ENCODE measurements at places on chromosomes 7 and 10.
A peak's percentile ranks its signal among the peaks of the same experiment; 100 is the strongest.

DNA sequence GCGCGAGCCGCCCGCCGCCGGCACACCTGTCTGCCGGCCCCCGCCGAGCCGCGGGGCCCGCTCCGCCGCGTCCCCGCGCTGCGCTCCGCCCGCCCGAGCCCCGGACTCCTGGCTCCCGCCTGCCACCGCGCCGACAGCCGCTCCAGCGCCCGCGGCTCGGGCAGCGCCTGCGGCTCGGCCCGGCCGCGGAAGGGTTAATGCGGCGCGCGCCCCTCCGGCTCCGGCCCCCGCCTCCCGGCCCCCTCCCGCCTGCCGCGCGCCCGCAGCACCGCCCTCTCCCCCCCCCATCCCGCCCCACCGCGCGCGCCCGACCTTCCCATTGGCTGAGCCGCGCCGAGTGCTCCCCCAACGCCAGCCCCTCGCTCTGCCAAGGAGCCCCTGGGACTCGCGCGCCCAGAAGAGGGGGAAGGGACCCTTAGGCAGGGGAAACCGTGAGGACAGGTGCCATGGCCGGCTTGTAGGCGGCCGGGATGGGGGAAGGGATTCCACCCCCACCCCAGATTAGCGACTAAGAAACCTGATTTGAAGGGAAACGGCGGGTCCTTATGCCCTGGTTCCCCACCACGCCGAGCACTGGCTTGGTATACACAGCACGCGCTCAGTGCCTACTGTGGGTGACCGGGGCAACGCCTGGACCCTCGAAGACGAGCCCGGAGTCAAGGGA is at the start of gene KCNH2:
Gene KCNH2, minus strand, starts transcription at position 196 of the 664 bp plus-strand sequence. CDS start 408 bp downstream, outside the sequence.
- DNase-seq: no peak

DNA sequence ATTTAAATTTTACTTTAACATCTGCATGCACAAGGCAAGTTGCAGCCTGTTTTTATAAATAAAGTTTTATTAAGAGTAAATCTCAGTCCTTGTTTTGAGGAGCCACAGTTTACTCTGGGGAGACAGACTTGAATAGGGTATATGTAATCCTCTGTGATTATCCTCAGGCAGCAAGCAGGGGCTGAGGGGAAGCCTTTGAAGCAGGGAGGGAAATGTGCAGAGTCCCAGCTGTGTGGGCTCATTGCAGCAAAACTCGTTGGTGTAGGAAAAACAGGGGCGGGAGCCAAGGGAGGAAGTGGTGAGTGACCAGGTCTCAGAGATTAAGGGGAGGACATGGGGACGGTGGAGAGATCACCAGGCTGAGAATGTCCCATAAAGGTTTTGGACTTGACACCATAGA is 34.3 kb upstream of the SMC3 start:
- DNase-seq: no peak

GRCh38 chr7:86748843-86749719 is 105.4 kb downstream of the GRM3 start:
- no peak for DNase-seq

DNA sequence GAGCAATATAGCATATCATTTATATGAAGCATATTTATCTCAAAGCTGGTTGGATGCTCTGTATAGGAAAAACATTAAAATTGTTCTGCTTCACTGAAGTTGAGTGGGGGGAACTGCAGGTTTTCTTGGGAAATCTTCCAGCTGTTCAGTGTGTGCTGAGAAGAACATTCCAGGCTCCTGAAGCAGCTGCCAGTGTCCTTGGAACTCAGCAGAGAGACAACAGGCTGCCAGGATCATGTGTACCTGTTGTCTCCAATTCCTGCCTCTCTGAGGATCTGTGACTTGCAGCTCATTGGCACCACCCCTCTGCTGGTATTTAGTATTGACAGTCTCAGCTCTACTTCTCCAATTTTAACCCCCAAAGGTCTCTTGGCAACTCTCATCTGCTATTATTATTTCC is 42.3 kb upstream of the PRKG1 start:
- no peak for DNase-seq

GRCh38 chr7:128200376-128200775 is 40.7 kb upstream of the LEP start:
- DNase-seq: peak; percentile 20

GRCh38 chr10:4283846-4284610 is 499.0 kb upstream of the KLF6 start:
- no peak for DNase-seq

- DNase-seq: no peak
Observed at GRCh38 chr10:515674-516073, 173.8 kb downstream of the DIP2C start.

DNA sequence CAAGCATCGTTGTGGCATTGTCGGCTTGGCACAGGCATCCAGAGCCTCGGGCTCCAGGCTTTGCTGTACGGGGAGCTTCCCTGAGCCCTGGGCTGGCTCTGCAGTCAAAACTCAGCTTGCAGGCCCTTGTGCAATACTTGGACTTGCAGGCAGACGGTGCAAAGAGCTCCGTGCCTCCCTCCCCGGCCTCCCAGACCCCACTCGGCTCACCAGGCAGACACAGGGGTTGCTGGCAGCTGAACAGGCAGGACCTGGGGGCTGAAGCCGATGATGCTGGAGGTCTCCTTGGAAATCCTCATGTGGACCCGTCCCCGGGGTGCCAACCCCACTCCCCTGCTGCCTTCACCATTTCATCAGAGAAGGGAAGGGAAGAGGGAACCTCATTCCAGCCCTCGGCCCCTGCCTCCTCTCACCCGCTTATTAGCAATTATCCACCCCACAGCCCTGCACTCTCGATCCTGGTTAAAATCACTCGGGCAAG is 59.6 kb upstream of the GNA12 start:
- no peak for DNase-seq

- DNase-seq: no peak
Observed at GRCh38 chr10:110841767-110842267, 29.9 kb upstream of the PDCD4 start.

- DNase-seq: no peak
Observed at GRCh38 chr7:117791877-117792780, 81.1 kb downstream of the CTTNBP2 start.

DNA sequence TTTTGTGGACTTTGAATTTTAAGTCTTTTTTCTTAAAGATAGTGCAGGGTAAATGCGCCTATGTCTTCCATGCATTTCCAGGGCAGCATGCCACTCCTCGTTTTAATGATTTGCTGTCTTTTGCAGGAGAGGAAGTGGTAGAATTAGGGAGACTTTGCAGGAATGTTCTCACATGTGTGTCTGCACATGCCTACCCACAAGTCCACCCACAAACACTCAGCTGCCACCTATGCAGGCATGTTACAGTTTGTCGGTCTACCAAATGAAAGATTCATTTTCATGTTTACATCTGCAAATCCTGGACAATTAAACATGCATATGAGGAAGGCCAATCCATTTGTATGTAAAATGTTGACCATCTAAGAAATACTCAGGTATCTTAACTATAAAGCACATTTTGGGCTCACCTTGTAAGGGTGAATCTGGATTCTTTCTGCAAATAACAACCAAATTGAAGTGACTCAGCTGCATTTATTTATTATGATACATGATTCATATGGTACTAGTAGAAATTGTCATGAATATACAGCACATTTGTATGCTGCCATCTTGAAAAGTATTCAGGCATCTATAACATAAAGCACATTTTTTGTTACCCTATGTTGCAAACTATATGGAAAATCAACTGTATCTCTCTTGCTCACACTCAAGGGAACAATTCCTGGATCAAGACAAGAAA is 4.7 kb upstream of the TEX36 start:
- DNase-seq: no peak

- DNase-seq: no peak
Observed at GRCh38 chr10:51250278-51250920, 176.1 kb downstream of the PRKG1 start.

GRCh38 chr10:78774999-78775711 is 293.6 kb upstream of the ZMIZ1 start:
- DNase-seq: peak; percentile 20

- DNase-seq: peak; percentile 97
Observed at GRCh38 chr10:3763035-3763456, 22.0 kb downstream of the KLF6 start.

DNA sequence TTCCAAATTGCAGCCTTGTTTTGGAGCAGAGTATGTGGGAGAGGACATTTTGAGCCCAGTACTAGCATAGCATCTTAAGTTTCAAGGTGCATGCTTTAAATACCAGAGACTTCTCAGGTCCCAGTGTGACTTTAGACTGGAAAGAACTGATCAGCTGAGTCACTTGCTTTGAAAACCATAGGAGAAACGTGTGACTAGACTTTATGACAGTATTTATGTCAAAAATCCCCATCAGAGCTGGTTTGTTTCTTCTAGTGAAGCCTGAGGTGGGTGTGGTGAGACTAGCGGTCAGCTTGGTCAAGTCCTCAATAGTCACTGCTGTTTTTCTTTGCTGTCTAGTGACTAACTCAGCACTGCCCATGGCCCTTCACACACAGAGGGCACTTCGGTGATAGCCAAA is 724.2 kb downstream of the GATA3 start:
- no peak for DNase-seq

DNA sequence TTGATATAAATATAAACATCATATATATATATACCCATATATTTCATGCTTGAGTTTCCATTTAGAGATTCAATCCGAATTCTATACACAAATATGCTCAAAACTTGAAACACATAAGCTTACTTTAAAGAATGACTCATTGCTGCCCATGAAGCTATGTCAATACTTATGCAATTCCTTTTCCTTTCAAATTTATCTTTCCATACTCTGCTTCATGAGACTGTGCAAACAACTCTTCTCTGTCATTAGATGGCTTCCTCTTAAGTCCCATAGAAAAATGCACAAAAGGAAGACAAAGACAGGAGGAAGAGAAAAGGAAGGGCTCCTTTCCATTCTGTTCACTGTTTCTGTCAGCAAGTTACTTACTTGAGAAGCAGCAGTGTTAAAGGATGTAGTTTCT is 895.7 kb upstream of the SORCS1 start:
- no peak for DNase-seq

GRCh38 chr10:58695022-58695421 is 182.3 kb downstream of the BICC1 start:
- DNase-seq: no peak

GRCh38 chr7:158695726-158696452 is 8.7 kb downstream of the NCAPG2 start:
- no peak for DNase-seq

GRCh38 chr10:31290386-31290785 is 28.6 kb upstream of the ZEB1 start:
- DNase-seq: no peak

- no peak for DNase-seq
Observed at GRCh38 chr7:34011696-34012095, 106.4 kb downstream of the BMPER start.

DNA sequence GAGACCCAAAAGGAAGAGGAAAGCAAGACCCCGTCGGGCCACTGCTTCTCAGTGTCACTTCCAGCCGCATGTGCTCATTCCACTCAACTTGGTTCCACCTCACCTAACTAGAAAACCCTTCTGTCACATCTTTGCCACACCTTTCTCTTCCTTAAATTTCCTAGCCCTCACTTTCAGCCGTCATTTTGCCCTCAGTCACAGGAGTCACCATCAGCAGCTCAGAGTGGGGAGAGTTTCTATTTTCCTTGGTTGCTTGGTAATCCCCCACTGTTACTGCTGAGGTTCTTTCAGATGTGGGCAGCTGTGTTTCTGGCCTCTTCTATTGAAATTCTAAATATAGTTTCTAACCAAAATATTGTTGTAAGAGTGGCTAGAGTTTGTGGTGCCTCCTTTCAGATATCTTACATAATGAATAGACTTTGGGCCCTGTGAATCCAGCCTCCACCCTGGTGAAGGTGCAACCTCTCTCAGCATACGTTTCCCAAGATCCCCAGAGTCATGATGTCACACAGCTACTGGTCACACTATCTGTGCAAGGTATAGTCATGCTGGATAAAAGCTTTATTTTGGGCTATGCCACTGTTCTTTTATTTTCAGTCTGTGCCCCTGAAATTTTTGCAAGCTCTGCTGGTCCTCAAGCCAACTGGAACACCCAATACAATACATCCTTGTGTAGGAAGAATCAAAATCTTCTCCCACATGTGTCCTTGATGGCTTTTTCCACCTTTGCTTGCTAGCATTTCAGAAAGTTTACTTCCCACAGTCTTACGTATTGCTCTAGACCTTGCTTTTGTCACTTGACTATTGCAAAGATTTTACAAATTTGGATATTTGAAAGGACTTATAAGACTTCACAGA is 9.2 kb downstream of the AGBL3 start:
- no peak for DNase-seq

- no peak for DNase-seq
Observed at GRCh38 chr10:75612904-75613684, 181.7 kb downstream of the LRMDA start.

GRCh38 chr7:108716783-108717182 is 147.1 kb downstream of the DNAJB9 start:
- DNase-seq: no peak

DNA sequence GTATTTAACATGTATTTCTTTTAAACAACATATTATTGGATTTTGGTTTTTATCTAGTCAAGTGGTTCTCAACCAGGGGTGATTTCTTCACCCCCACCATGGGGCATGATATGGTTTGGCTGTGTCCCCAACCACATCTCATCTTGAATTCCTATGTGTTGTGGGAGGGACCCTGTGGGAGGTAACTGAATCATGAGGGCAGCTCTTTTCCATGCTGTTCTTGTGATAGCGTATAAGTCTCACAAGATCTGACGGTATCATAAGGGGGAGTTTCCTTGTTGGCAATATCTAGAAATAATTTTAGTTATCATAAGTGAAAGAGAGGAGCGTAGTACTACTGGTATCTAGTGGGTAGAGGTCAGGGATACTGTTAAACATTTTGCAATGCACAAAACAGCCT is 37.6 kb downstream of the TMEM168 start:
- no peak for DNase-seq

GRCh38 chr10:129280908-129281586 is 186.0 kb upstream of the MGMT start:
- DNase-seq: no peak

- DNase-seq: no peak
Observed at GRCh38 chr7:92973974-92974373, 137.6 kb upstream of the CDK6 start.

GRCh38 chr7:152607007-152607406 is 68.9 kb downstream of the XRCC2 start:
- no peak for DNase-seq

DNA sequence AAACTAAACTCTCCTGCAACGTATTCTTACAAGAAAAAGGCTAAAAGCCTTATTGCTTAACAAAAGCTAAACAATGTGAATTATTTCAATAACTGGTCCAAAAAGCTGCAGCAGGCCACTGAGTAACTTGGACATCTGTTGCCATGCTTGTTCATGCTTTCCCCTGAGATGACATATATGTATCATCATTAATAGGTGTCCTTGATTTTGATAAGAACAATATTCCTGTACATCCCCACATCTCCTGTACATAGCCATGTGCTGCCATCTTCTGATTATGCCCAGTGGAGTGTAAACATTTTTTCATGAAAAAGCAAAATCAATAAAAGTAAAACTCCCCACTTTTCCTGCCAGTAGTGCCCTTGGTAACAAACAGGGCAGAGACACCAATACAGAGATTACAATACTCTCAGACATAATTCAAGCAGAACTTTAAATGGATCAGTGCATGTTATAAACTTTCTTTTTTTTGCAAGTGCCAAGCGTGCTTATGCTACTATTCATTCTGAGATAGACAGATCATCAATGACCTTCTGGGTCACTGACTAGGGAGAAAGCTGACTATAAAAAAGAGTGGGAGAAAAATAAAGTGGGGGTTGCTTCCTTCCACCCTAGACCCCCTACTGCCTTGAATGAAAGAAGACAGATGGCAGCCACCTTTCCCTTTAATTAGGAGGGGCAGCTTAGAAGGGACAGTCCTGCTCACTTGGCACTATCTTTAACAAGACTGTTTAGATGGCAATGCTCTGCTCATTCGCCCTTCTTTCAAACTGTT is 205.5 kb upstream of the KLF14 start:
- no peak for DNase-seq

GRCh38 chr10:95400787-95401186 is 110.0 kb upstream of the PDLIM1 start:
- DNase-seq: no peak

GRCh38 chr10:22250897-22251660 is 33.3 kb upstream of the EBLN1 start:
- no peak for DNase-seq
